Right cardiac atrium (tissue), 5 donors: ENCODE measurements at places on chromosomes 12 and 14. TPM values are rescaled to one million over a fixed set of nuclear protein-coding genes. Genes with fewer than 3 reads are reported as not detected.

Gene CCDC196
- polyA plus RNA-seq: not detected

Gene TDRD9
- polyA plus RNA-seq: 10.7 TPM

Gene OR4K15
- not detected for polyA plus RNA-seq

Gene SCN8A
- polyA plus RNA-seq: 0.07 TPM

Gene PLBD1
- polyA plus RNA-seq: 12.7 TPM
